ENCODE measurements at places on chromosomes 6 and 20.

- no peak for DNase-seq
Observed at GRCh38 chr6:106808758-106809157, 165.8 kb downstream of the CD24 start.

- DNase-seq: no peak
Observed at GRCh38 chr20:19354950-19355349, 142.5 kb downstream of the SLC24A3 start.

- DNase-seq: no peak
Observed at GRCh38 chr6:18327626-18328025, 59.5 kb upstream of the RNF144B start.

DNA sequence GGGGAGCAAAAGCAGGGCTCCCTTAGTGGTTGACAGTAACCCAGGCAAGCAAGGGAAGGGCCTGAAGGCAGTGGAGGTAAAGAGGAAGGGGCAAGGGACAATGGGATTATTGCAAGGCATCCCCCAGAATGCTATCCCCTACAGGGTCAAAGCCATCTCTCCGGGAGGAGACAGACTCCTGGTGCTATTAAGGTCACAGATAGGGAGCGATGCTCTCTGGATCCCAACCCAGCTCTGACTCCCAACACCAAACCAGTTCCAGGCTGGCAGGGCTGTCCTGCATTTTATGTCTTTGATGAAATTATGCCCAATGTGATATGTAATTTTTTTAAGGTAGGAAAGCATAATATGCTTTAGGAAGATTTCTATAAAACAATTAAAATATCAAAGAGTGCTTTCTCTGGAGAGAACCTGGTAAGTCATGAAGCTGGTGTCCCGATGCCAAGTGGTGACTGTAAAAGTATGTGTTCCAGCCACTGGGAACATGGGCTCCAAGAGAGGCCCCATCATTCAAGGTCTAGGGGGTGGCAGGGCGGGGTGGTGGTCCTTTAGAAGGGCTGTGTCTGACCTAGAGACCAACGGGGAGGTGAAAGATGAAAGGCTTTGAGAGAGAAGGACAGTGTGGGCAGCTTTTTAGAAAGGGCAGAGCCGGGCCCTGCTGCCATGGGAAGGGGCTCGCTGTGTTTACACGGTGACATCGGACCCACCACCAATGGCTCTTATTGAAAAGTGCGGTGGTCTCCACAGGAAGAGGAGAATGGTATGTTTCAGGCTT, 276.5 kb downstream of the CDC5L start:
- no peak for DNase-seq

DNA sequence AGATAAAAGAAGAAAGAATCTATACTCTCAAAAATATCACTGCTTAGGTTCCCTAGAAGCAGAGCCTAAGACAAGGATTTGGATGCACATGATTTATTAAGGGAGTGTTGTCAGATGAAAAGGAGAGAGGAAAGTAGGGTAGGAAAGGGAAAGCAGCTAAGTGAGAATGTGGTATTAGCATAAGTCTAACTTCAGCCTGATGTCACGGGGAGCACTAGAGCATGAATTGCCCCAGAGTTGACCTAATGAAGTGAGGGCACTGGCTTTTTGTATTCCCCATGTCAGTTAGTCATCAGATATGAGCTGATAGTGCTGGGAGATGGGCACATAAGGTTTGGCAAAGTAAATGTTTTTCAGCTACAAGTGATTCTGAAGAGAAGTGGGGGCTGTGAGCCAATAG, 129.0 kb upstream of the THEMIS start:
- no peak for DNase-seq

DNA sequence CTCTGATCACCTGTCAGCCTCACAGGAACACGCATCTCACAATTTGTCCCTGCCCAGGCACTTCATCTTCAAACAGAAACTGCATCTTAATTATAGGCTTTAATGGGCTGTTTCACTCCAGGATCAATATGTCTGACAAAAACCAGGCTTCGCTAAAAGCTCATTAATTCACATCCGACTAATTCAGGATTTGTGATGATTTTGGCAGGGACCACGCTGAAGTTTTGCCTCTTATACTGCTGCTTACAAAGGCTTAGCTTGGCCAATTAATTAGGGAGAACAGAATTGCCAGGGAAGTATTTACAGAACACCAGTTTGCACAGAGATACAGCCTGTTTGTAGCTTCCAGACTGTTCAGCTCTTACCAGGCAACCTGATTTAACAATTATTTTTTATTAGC, 541.0 kb upstream of the SPTLC3 start:
- DNase-seq: no peak

DNA sequence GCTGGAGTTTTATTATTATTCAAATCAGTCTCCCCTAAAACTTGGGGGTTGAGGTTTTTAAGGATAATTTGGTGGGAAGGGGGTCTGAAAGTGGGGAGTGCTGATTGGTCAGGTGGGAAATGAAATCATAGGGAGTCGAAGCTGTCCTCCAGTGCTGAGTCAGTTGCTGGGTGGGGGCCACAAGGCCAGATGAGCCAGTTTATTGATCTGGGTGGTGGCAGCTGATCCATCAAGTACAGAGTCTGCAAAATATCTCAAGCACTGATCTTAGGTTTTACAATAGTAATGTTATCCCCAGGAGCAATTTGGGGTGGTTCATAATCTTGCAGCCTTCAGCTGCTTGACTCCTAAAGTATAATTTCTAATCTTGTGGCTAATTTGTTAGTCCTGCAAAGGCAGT, 146.0 kb upstream of the SPACA1 start:
- DNase-seq: no peak

DNA sequence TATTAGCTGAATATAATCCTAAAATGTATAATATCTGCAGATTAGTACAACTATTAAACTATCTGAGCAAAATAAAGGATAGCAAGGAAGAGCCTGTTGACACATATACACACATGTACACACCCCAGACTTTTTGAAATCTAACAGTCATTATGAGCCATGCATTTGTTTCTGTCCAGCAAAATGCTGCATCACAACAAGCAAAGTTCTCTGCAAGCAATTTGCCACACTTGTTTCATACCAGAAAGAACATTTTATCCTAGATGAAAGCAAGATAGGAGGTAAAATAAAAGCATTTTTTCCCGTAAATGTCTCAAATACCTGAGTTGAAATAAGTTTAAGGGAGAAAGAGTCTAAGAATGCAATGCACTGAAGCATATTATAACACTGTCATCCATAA, 145.2 kb downstream of the COL21A1 start:
- DNase-seq: no peak

DNA sequence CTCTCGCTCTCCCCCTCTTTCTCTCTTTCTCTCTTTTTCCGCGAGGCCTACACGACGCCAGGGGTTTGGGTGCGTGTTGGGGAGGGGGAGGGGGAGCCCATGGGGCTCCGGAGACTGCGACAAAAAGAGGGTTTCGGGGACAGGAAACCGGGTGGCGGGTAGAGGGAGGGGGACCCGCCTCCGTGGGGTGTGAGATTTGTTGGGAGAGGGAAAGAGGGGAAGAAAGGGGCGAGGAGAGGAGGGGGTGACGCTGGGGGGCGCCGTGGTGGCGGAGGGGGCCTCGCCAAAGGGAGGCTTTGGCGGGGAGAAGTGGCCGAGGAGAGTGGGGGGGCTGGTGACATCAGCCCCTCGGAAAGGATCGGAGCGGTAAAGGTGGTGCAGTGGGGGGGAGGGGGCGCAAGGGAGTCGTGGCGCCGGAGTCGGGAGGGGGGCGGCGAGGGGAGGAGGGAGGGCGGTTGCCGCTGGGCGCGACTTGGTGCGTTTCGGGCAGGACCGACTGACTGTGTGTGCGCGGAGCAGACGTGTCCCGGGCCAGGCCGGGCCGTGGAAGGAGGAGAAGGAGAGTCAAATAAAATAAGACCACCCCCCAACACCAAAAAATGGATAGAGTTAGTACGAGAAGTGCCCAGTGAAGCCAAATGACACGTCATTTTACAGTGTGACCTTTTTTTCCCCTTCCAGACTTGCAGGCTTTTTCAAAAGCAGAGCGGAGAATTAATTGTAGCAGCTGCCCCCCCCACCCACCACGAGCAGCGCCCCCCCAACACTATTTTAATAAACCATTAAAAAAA, 39.8 kb downstream of the GNAS start:
- peak; percentile 46 for DNase-seq

- DNase-seq: no peak
Observed at GRCh38 chr6:26318459-26319404, 46.3 kb upstream of the BTN3A2 start.

DNA sequence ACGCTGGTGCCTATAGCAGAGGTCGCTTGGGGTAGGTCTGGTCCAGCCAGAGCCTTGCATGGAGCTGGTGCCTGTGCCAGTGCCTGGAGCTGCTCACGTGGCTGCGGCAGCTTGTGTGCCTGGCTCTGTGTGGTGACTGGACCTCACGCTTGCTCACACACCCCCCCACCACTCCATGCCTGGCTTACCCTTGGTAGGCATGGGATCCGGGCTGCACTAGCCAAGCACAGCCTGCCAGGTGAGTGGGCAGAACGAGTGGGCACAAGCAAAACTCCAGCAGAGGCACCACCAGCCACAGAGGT, 13.0 kb upstream of the DBNDD2 start:
- no peak for DNase-seq

DNA sequence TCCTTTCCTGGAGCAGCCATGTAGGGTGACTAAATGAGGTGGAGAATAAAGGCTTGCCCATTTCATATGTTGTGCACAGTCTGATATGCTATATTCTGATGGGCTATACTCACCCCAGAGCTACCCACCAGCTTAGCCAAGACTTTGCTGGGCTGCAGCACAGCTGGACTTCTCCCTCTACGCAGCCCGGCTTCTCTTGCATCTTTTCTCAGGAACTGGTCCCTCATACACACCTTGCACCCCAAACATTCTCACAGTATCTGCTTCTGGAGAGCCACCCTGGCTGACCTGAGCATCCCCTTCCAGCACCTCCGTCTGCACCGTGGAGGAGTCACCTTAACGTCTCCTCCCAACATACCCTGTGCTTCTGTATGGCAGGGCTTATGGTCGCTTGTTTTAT, 150.8 kb upstream of the PMEPA1 start:
- DNase-seq: no peak

GRCh38 chr6:41523915-41524633, 22.1 kb upstream of the FOXP4 start:
- no peak for DNase-seq

- DNase-seq: no peak
Observed at GRCh38 chr6:121732641-121733040, 297.2 kb downstream of the GJA1 start.

DNA sequence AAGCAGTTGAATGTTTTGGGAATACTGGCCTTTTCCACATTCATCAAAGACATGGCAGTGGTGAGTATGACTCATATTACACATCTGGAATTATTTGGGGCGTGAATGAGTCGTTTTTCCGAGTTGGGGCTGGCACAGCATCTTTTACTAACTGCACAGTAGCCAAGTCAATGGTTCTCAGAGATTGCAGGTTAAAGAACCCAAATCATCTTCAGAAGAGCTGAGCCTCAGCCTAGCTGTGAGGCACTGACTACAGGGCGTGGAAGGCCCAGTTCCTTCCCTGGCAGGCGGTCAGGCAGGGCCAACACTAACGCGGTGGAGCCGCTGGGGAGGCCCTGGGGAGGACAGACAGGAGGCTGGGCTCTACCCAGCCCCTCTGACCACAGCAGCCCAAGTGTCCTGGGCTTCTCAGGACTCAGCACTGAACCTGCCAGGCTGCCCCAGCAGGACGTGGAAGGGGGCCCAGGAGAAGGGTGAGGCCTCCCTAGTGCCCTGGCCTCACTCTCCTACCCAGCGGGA, 20.1 kb upstream of the HELZ2 start:
- DNase-seq: no peak

GRCh38 chr20:19588732-19589131, 169.3 kb upstream of the RIN2 start:
- no peak for DNase-seq

DNA sequence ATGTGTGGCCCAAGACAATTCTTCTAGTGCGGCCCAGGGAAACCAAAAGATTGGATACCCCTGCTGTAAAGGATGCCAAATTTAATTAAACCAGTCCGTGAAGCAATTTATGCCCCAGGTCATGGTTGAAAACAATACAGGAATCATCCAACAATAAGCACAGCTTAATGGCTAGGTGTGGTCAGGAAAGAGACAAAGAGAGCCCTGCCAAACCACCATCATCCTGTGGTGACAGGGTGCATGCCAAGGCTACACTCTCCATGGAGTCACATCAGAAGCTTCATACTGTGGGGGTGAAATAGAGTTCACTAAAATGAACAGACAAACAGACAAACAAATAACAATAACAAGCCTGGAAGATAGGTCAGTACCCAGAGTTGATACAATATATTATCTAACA, 62.7 kb downstream of the DZANK1 start:
- no peak for DNase-seq

GRCh38 chr6:75689576-75689975, 59.5 kb upstream of the MYO6 start:
- DNase-seq: no peak

DNA sequence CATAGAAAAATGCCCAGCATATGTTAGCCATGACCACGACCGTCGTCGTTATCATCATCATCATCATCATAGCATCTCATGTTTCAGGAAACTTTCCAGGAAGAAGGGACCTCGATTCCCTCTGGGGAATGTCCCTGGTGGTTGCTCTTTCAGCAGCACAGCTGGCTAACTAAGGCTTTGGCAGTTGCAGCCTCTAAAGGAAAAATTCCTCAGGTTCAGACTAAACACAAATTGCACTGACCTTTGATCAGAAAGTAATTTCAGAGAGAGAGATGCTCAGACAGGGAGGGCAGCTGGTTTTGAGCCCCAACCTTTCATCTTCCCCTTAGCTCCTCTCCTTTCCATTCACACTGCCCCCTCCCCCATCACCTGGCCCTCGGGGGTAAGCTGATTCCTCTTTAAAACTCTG, 5.6 kb upstream of the CFB start:
- DNase-seq: no peak

- no peak for DNase-seq
Observed at GRCh38 chr6:37723016-37723415, 25.3 kb upstream of the MDGA1 start.

DNA sequence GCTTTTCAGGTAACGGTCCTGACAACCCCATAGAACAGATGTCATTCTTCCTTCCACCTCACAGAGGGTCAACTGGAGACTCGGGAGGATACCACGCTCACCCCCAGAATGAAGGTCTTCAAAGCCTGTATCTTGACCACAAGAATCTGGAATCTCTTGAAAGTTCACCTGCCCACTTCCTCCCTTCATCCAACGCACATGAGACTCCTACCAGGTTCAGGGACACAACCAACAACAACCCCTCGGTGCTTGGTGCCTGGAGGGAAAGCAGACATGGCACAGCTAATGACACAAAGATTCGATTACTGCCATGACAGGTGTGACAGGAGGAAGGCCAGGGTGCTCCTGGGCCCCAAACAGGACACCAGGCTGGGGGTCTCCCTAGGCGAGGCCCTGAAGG, 8.2 kb downstream of the PMEPA1 start:
- DNase-seq: no peak

DNA sequence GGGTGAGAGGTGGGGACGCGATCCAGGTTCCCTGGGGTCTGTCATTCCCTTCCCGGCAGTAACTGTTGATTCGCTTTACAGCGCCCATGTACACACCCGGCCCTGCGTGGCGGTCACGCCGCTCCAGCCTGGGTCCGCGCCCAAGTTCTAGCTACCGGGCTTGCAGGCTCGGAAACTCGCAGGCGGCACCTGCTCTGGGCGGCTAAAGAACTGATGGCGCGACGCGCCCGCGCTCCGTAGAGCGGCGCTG, 1.4 kb upstream of the POU3F2 start:
- DNase-seq: no peak

All from inflammatory macrophage (primary cell).